ENCODE measurements at places on chromosomes 2 and 18. TPM values are rescaled to one million over a fixed set of nuclear protein-coding genes. Genes with fewer than 3 reads are reported as not detected.
A peak's percentile ranks its signal among the peaks of the same experiment; 100 is the strongest.

- H3K27ac ChIP-seq: no peak overlapping the region
- H3K27me3 ChIP-seq: no peaks in the 10 kb centered on the region
- peaks cover 19% of the 10 kb centered on the region for H3K4me1 ChIP-seq
- peaks cover 25% of the 10 kb centered on the region for H3K36me3 ChIP-seq
- no peak overlapping the region for H3K4me3 ChIP-seq
Observed at GRCh38 chr2:216179015-216179414, 69.9 kb downstream of the XRCC5 start.

- no peak for DNase-seq
- no peaks in the 10 kb centered on the region for H3K4me1 ChIP-seq
- H3K36me3 ChIP-seq: no peaks in the 10 kb centered on the region
- no peak overlapping the region for H3K27ac ChIP-seq
- no peak overlapping the region for H3K4me3 ChIP-seq
- H3K27me3 ChIP-seq: no peaks in the 10 kb centered on the region
Observed at GRCh38 chr2:177885828-177886466, 186.6 kb downstream of the PDE11A start.

- DNase-seq: no peak
- no peaks in the 10 kb centered on the region for H3K27me3 ChIP-seq
- H3K4me1 ChIP-seq: no peaks in the 10 kb centered on the region
- no peak overlapping the region for H3K27ac ChIP-seq
- H3K36me3 ChIP-seq: peaks cover 6% of the 10 kb centered on the region
Observed at GRCh38 chr2:108803045-108803736, 16.6 kb downstream of the CCDC138 start.

DNA sequence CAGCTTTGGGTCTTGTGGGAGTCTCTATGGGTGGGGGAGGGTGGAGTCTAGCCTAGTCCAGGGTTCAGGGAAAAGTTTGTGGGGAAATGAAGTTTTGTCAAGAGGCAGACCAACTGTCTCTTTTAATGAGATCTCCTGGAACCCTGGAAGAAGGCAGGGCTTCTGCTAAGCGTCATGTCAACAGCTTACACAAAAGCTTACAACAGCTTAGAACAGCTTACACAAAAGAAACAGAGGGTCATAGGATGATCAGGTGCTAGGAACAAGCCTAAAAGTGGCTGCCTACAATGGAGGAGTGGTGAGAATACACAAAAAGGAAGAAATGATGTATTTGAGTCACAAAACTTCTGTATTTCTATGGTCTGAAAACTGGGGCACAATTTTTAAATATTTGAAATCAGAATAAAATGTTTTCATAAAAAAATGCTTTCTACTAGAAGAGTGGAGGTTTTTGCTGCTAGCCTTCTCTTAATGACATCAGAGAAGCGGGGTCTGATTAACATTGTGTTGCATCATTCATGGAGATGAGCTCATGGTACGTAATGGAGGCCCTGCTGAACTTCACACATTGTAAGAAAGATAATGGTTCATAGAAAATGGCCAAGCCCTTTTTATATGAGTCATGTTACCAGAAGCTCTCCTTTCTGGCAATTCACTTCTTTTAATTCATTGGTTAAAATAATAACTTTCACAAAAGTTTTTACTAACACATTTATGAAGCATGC lies 351.0 kb downstream of the PIK3C3 start:
- no peak overlapping the region for H3K4me3 ChIP-seq
- H3K27me3 ChIP-seq: no peaks in the 10 kb centered on the region
- H3K27ac ChIP-seq: no peak overlapping the region
- no peaks in the 10 kb centered on the region for H3K4me1 ChIP-seq

- no peak overlapping the region for H3K4me3 ChIP-seq
- H3K27me3 ChIP-seq: no peaks in the 10 kb centered on the region
- no peak overlapping the region for H3K27ac ChIP-seq
- DNase-seq: no peak
- H3K4me1 ChIP-seq: peaks cover 70% of the 10 kb centered on the region
Observed at GRCh38 chr2:227461811-227462461, 10.0 kb upstream of the AGFG1 start.

DNA sequence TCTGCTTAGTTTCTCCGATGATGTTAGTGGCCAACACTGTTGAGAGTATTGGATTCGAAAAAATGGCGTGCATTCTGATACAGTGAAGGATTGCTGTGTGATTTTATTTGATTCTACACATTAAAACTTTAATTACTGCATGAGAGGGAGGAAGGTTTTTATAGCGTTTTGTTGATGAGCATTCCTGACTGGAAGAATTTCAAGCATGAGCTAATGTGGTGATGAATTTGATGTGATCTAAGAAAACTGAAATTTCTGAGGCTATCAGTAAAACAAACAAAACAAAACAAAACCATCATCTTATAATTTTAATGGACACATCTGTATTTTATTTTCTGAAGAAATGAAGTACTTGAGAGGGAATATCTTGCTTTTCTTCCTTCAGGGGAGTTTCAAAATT lies 59.6 kb downstream of the ITGB6 start:
- no peaks in the 10 kb centered on the region for H3K4me1 ChIP-seq
- H3K27ac ChIP-seq: no peak overlapping the region
- no peak overlapping the region for H3K4me3 ChIP-seq
- H3K27me3 ChIP-seq: no peaks in the 10 kb centered on the region
- DNase-seq: no peak

- DNase-seq: no peak
- no peak overlapping the region for H3K4me3 ChIP-seq
- H3K36me3 ChIP-seq: no peaks in the 10 kb centered on the region
- H3K27ac ChIP-seq: no peak overlapping the region
- H3K4me1 ChIP-seq: no peaks in the 10 kb centered on the region
- H3K27me3 ChIP-seq: no peaks in the 10 kb centered on the region
Observed at GRCh38 chr2:217866457-217866856, 136.3 kb downstream of the TNS1 start.

- H3K4me3 ChIP-seq: no peak overlapping the region
- H3K27me3 ChIP-seq: no peaks in the 10 kb centered on the region
- no peaks in the 10 kb centered on the region for H3K4me1 ChIP-seq
- DNase-seq: no peak
- H3K27ac ChIP-seq: no peak overlapping the region
Observed at GRCh38 chr2:181999911-182000310, 14.3 kb downstream of the PPP1R1C start.

- no peaks in the 10 kb centered on the region for H3K27me3 ChIP-seq
- no peaks in the 10 kb centered on the region for H3K4me1 ChIP-seq
- H3K36me3 ChIP-seq: no peaks in the 10 kb centered on the region
- H3K4me3 ChIP-seq: peak overlapping the region; percentile 51
Observed at GRCh38 chr2:197786010-197786877, 1.1 kb upstream of the BOLL start.

GRCh38 chr2:238846378-238846627 lies 1.6 kb upstream of the TWIST2 start:
- H3K4me3 ChIP-seq: no peak overlapping the region
- H3K27me3 ChIP-seq: peaks cover 9% of the 10 kb centered on the region
- no peaks in the 10 kb centered on the region for H3K4me1 ChIP-seq
- no peak overlapping the region for H3K27ac ChIP-seq
- DNase-seq: no peak

The AQP12A gene
- not detected for total RNA-seq

The CAD gene
- total RNA-seq: 49.3 TPM

The DIPK1C gene
- total RNA-seq: not detected

Measured in CD4-positive, alpha-beta memory T cell (primary cell).